Smooth muscle cell of the pulmonary artery (primary cell): ENCODE measurements at places on chromosomes 5 and 9. TPM values are rescaled to one million over a fixed set of nuclear protein-coding genes. Genes with fewer than 3 reads are reported as not detected.

Gene PAEP
- not detected in 2 replicates for total RNA-seq

Gene AQP7
- 0.13 TPM in 1 of 2 replicates, not detected in the other for total RNA-seq

Gene NSD1
- total RNA-seq: 45.2 and 46.0 TPM in 2 replicates

Gene PAIP1
- total RNA-seq: 116 and 119 TPM in 2 replicates

Gene C5orf52
- total RNA-seq: not detected in 2 replicates

Gene POC5
- 7.0 and 8.4 TPM in 2 replicates for total RNA-seq

Gene SLC45A2
- total RNA-seq: 0.17 and 0.20 TPM in 2 replicates

Gene ACOT12
- 0.07 and 1.1 TPM in 2 replicates for total RNA-seq

Gene SPEF2
- total RNA-seq: 2.0 and 2.9 TPM in 2 replicates

Gene RNF224
- total RNA-seq: 0.07 TPM in 1 of 2 replicates, not detected in the other

Gene CDC42SE2
- total RNA-seq: 19.7 and 20.1 TPM in 2 replicates

Gene PCDHGB4
- total RNA-seq: 26.1 and 54.1 TPM in 2 replicates

Gene TYRP1
- 0.07 and 2.5 TPM in 2 replicates for total RNA-seq

Gene DDX4
- not detected in 2 replicates for total RNA-seq

Gene ANXA2R
- 1.8 and 2.3 TPM in 2 replicates for total RNA-seq

Gene RGS7BP
- total RNA-seq: 6.1 and 6.2 TPM in 2 replicates

Gene ANKDD1B
- 0.96 and 1.2 TPM in 2 replicates for total RNA-seq

Gene GAPT
- total RNA-seq: not detected in 2 replicates

Gene NEUROG1
- not detected in 2 replicates for total RNA-seq

Gene LVRN
- total RNA-seq: 0.20 and 0.36 TPM in 2 replicates
